ENCODE measurements at places on chromosomes 1 and 21.

DNA sequence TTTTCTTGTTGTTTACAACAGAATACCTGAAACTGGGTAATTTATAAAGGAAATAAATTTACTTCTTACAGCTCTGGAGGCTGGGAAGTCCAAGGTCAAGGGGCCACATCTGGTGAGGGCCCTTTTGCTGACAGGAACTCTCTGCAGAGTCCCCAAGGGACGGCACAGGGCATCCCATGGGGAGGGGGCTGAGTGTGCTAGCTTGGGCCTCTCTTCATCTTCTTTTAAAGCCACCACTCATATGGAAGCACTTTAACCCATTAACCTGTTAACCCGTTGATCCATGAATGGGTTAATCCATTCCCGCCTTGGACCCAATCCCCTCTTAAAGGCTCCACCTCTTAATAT, 76.3 kb downstream of the OBSCN start:
- H3K36me3 ChIP-seq: no peaks in the 10 kb centered on the region
- H3K4me3 ChIP-seq: no peak overlapping the region

DNA sequence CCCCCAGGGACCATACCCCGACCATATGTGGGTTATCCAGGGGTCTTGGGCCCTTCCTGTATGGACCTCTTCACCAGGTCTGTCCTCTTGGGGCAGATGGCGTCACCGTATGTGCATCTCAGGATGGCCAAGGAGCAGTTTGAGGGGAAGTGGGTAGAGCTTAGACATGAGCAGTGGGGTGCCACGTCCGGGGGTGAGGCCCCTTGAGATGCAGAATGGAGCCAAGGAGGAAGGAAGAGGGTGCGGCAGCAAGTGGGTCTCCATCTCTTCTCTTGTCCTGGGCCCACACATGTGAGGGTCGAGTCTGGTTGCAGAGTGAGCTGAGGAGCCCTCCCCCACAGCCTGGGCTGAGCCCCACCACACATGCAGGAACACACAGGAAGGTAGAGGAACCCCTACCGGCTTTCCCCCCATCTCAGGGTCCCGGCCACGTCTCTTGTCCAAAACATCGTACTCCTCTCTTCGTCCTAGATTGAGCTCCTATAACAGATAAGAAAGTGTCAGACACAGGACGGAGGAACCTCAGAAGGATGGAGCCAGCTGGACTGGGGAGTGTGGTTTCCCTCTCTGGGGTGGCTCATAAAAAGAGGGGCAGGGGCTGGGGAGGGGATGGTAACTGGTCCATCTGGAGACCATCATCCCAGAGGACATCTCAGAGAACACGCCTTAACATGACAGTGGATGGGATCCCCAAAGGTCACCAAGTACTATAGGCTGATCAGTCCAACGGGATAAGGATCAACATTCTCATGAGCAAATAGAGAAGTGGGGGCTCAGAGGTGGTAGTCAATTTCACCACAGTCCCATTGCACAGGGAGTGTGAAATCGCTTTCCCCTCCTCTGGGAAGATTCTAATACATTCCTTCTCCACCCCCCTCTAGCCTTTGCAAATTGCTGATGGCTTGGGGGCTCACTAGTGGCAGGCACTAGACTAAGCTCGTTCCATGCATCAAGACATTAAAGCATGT, 79.9 kb downstream of the CD247 start:
- no peaks in the 10 kb centered on the region for H3K27me3 ChIP-seq
- H3K27ac ChIP-seq: no peak overlapping the region
- no peak for DNase-seq
- no peaks in the 10 kb centered on the region for H3K36me3 ChIP-seq
- peaks cover 16% of the 10 kb centered on the region for H3K4me1 ChIP-seq
- no peak overlapping the region for H3K4me3 ChIP-seq

GRCh38 chr1:222843469-222844410, 28.9 kb downstream of the DISP1 start:
- H3K27ac ChIP-seq: no peak overlapping the region
- DNase-seq: no peak
- H3K4me3 ChIP-seq: no peak overlapping the region
- H3K4me1 ChIP-seq: no peaks in the 10 kb centered on the region
- no peaks in the 10 kb centered on the region for H3K27me3 ChIP-seq
- H3K36me3 ChIP-seq: no peaks in the 10 kb centered on the region

GRCh38 chr1:202162418-202163280, 2.2 kb upstream of the PTPN7 start:
- H3K27me3 ChIP-seq: 0 out of 2 replicates have a peak, but pooled peaks cover 2% of the 10 kb centered on the region
- H3K27ac ChIP-seq: no peak overlapping the region
- H3K4me1 ChIP-seq: no peaks in the 10 kb centered on the region
- DNase-seq: no peak
- H3K4me3 ChIP-seq: no peak overlapping the region

DNA sequence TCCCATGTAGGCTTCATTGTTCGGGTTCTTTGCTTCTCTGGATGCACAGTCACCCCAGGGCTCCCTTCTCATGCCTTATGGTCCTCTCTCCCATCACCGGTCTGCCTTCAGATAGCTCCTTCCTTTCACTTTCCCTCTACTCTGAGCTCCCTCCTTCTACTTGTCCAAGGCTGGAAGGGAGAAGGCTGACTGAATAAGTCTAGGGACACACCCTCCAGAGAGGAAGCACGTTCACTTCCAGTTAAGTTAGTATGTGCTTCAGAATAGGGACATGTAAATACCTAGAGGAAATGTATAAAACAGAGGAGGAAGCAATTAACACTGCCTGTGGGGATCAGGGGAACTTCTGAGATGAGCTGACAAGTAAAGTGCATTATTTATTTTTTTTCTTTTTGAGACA, 23.5 kb downstream of the CXADR start:
- no peak for DNase-seq
- H3K27me3 ChIP-seq: no peaks in the 10 kb centered on the region
- no peak overlapping the region for H3K4me3 ChIP-seq
- H3K4me1 ChIP-seq: peaks cover 20% of the 10 kb centered on the region
- H3K27ac ChIP-seq: no peak overlapping the region

DNA sequence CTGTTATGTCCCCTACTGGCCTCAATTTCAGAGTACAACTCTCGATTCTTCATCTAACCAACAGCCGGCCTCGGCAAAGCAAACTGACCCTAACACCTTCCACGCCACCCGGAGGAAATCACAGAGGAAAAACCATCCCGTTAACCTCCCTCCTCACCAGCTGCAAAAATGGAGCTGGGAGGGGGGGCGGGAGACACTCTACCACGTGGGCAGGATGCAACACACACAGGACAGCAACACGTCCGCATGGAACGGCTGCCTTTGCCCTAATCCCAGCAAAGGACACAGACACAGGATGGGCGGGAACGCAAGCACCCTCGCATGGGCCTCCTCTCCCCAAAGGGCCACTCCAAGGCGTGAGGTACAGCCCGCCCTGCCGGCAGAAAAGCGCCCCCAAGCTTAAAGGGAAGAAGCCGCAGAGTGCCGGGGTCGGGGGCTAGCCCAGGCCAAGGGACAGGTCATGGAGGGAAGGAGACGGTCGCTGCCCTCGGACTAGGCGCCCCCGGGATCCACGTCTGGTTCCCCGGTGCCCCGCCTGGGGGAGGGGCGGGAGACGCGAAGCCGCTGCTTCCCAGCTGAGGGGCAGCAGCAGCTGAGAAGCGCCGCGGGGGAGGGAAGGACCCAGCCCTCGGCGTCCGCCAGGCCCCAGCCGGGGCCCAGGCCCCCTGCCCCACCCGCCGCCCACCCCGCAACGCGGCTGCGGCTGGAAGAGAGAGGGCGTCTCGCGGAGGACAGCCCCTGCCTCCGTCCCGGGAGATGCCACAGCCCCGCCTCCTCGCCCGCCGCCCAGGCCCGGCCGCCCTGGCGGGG, 590 bp downstream of the FOXJ3 start:
- no peaks in the 10 kb centered on the region for H3K36me3 ChIP-seq
- H3K27me3 ChIP-seq: no peaks in the 10 kb centered on the region
- H3K4me1 ChIP-seq: peaks cover 51% of the 10 kb centered on the region
- H3K27ac ChIP-seq: peak overlapping the region; percentile 84
- H3K4me3 ChIP-seq: peak overlapping the region; percentile 85

- H3K4me1 ChIP-seq: no peaks in the 10 kb centered on the region
- no peak overlapping the region for H3K4me3 ChIP-seq
- H3K27ac ChIP-seq: no peak overlapping the region
- no peak for DNase-seq
These were observed 120.1 kb upstream of the SGIP1 start for GRCh38 chr1:66413838-66414175.

DNA sequence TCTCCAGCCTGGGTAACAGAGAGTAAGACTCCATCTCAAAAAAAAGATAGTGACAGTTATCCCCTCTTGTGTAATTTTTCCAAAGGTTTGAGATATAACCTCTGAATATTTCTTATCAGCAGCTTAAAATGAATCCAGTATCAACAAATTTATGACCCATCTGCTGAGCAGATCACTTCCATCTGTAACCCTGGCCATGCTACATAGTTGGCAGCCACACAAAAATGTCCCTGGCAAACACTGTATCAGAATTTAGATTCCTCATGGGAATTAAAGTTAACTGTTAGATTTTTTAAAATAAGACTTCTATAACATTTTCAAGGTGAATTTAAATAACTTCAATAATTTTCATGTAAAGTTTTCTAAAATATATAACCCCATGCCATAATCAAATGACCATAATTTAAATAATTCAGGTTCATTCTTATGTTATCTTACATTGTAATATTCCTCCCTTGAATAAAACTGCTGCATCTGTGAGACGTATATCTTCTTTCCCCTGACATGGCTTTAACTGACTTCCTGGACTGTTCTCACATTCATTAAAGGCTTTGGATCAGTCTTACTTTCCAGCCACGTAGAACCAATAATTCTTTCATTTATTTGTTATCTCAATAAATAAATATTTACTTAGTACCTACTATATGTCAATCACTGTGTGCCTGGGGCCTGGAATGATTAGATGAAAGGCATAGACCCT, 5.3 kb upstream of the PRPF38B start:
- no peak overlapping the region for H3K4me3 ChIP-seq
- no peaks in the 10 kb centered on the region for H3K27me3 ChIP-seq
- no peaks in the 10 kb centered on the region for H3K36me3 ChIP-seq
- peaks cover 12% of the 10 kb centered on the region for H3K4me1 ChIP-seq
- no peak overlapping the region for H3K27ac ChIP-seq
- no peak for DNase-seq

DNA sequence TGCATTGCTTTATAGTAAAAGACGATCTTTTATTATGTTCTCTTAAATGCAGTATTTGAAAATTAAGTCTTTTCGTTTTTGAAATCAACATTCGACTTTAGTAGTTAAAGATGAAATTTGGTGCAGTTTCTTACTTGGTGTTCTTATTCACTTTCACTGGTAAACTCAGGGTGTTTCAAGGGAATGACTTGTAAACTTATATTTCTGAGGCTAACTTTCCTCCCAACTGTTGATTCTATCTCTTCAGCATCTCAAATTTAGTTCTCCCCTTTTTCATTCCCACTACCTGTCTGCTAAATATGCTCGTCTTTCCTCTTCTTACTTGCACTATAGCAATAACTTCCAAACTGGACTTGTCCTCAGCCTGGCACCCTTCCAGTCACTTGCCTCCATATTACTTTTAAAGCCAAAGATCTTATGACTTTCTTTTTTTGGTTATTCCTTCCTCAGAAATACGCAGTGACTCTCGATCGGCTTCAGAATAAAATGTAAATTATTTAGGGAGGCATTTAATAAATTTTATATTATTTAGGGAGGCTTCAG, 988 bp downstream of the SLC35A3 start:
- H3K36me3 ChIP-seq: 0 out of 2 replicates have a peak, but pooled peaks cover 4% of the 10 kb centered on the region
- DNase-seq: no peak
- H3K27ac ChIP-seq: peak overlapping the region; percentile 67
- H3K4me1 ChIP-seq: peaks cover 44% of the 10 kb centered on the region

DNA sequence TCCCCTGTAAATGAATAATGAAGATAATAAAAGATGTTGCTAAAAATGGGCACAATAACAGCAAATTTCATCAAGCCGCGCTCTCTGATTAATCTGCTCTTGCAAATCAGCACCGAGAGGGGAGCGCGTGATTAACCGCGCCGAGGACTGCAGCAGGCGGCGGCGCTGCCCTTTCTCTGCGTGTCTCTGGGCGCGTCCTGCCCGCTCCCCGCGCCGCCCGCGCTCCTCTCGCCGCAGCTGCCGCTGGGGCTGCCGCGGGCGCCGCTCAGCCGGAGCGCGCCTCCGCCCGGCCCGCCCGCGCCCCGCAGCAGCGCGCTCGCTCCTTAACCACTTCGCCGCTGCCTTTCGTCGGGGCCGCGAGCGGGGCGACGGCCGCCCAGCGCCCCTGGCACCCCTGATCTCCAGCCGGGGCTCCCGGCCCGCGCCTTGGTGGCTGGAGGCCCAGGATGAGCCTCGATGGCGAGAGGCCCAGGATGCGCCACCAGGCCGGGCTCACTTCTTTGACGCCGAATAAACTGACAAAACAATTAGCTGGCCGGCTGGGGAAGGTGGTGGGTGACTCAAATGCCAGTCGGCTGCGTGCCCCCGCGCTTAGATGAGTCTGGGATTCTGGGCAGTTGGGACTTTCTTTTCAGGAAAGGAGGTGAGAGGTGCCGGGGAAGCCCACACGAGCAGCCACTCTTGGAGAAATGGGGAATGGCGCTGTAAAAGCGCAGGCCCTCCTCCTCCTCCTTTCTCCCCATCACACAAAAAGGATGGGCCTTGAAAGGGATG, 221.4 kb upstream of the PKN2 start:
- no peaks in the 10 kb centered on the region for H3K36me3 ChIP-seq
- peak; percentile 14 for DNase-seq
- H3K27me3 ChIP-seq: peaks cover 23% of the 10 kb centered on the region

GRCh38 chr1:180271272-180272255, 41.5 kb downstream of the LHX4 start:
- H3K27ac ChIP-seq: no peak overlapping the region
- H3K27me3 ChIP-seq: no peaks in the 10 kb centered on the region
- no peaks in the 10 kb centered on the region for H3K4me1 ChIP-seq
- H3K36me3 ChIP-seq: no peaks in the 10 kb centered on the region
- H3K4me3 ChIP-seq: no peak overlapping the region

- H3K27ac ChIP-seq: no peak overlapping the region
- no peaks in the 10 kb centered on the region for H3K27me3 ChIP-seq
- H3K36me3 ChIP-seq: no peaks in the 10 kb centered on the region
- H3K4me1 ChIP-seq: peaks cover 9% of the 10 kb centered on the region
- H3K4me3 ChIP-seq: no peak overlapping the region
These were observed 3.8 kb downstream of the MPZ start for GRCh38 chr1:161305867-161306519.

DNA sequence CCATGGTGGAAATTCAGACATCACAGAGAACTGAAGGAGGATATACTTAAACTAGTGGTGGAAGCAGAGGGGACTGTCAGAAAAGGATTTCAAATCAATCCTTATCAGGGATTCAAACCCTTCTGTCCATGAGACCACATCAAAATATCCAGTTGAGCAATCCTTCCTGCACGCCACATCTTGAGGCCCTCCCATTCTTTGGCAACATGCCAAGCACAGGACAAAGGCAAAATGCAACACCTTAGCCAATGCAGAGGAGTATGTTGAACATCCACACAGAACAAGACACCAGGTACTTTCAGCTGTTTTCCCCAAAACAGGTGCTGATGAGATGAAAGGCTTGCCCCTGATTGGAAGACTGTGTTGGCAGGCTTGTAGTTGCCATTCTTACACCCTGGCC, 81.8 kb upstream of the PLXNA2 start:
- no peak overlapping the region for H3K27ac ChIP-seq
- peaks cover 36% of the 10 kb centered on the region for H3K27me3 ChIP-seq
- no peak overlapping the region for H3K4me3 ChIP-seq
- H3K4me1 ChIP-seq: no peaks in the 10 kb centered on the region

Measured in PC-9 (cell line).